ENCODE measurements at places on chromosomes 2 and 18.

DNA sequence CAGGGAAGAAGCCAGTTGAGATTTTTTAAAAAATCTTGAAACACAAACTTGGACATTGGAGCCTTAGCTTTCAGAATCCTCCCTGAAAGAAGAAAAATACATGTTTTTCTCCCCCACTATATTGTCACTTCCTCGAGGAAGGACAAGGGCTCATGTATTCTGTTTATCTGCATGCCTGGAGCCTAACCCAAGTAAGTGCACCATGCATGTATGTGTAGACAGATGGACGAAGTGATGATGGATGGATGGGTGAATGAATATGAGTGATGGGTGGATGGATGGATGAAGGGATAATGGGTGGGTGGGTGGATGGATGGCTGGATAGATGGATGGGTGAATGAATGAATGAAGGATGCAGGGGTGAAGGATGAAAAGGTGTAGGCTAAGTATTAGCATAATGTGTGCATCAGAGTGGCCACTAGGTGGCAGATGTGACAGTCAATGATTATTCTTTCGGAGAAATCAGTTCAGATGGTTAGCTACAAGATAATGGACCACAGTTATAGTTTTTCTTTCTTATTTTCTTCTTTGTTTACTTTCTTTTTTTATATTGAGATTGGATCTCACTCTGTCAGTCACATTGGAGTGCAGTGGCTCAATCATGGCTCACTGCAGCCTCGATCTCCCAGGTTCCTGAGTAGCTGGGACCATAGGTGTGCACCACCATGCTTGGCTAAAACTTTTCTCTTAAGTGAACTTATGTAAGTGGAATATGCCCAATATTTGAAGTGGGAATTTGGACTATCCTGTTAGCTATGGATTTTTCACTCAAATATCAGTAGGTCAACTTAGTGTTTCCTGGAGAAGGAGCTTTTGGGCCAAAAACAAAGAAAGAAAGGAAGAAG, 18.5 kb upstream of the CCDC93 start:
- ATAC-seq = peak; percentile 52

- ATAC-seq = no peak
Measured at GRCh38 chr2:204108330-204108751, 171.8 kb downstream of the ICOS start.

DNA sequence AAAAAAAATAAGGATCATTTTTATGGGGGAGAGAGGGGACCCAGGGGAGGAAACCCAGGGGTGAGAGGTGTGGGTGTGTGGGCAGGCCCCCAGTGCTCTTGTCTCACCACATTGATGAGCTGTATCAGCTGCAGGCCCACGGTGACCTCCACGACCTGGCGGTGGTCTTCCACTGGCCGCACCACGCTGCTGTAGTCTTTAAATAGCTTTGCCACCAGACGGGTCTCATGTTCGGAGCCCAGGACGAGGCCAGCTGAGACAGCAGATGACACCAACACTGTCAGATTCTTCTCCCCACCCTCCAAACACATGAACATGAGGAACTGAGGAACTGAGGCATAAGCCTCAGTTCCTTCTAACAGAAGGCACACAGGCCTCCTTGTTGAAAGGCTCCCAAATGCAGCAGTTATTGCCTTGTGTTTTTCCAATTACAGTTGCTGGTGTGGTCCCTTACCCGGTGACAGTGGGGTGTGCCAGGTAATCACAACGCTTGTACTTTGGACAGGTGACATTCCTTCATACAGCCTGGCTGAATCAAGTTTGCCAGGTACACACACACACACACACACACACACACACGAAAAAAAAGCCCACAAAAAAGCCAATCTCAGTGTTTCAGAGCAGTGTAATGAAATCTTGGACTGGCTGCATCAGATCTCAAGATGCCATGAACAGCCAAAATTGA, 4.7 kb downstream of the CHRNA1 start:
- no peak for ATAC-seq

DNA sequence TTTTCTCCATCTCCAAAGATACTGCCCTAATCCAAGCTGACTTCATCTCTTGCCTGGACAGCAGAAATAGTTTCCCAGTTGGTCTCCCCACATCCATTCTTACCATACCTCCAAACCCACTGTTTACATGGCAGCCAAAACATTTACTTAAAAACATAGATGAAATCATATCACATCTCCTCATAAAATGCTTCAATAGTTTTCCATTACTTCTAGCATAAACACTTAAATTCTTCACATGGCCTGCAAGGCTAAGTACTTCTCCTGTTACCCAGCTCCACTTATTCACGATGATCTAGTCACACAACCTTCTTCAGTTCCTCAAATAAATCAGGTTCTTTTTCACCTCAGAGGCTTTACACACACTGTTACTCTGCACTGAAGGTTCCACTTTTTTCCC, 185.8 kb upstream of the ACVR2A start:
- ATAC-seq = no peak

DNA sequence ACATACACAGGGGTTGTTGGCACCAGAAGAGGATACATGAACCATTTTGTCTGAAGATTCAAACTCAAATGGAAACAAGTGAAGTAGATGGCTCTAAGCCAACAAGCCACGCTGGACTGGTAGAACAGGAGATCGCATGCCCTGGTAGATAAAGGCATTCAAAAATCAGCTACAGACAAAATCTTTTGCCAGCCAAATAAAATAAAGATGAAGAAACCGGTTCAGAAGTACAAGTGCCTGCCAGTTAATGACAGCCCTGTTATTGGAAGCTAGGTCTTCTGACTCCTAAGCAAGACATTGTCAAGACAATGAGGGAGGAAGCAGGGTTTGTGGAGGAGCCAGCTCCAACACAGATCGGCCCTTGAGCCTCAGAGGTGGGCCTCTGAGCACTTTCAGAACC, 52.3 kb downstream of the EHD3 start:
- peak; percentile 68 for ATAC-seq

GRCh38 chr2:68317971-68318913, 1.5 kb downstream of the CNRIP1 start:
- ATAC-seq = no peak

DNA sequence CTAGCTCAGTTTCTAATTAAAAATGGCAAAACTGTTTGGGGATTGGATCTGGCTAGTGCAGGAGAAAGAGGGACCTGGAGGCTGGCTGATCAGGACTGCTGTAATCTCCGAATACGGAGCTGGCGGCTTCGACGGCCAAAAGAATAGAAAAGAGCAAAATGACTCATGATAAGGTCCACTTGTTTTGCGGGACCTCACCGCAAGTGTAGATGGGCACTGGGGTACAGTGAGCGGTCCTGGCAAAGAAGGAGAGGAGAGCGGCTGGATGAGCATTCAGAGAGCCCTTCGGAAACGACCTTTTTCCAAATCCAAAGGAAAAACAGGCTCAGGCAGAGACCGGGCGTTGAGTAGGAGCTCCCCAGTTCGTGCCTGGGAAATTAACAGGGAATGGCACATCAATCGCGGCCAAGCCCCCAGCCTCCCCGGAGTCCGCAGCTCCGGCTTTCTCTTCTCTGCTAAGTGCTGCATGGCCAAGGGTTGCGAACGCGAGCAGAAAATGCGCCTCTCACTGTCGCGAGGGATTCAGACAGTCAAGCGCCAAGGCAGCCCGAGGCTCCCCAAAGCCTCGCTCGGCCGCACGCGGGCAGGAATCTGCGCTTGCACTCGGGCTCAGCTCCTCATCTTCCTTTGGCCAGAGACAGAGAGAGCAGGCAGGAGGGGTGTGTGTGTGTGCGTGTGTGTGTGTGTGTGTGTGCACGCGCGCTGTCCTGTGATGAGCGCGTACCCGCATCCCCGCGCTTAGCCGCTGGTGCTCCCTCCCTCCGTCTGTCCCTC, 1.8 kb downstream of the DCC start:
- no peak for ATAC-seq

DNA sequence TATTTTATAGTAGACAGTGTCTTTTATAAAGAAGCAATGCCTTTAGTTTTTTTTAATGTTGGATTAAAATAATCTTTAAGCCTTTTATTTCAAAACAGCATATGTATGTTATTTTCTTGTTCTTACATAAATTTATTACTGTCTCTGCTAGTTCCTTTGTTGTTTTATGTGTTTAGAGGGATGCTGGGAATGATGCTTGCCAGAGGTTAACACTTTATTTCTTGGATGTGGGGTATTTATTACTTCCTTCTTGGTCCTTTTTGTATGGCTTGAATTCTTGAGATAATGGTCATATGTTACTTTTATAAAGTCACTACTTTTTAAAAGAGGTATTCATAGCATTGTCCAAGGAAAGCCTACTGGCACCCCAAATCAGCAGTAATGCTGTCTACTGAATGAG, 63.1 kb downstream of the ANKRD12 start:
- ATAC-seq = no peak

GRCh38 chr2:240013343-240013742, 11.8 kb downstream of the NDUFA10 start:
- ATAC-seq = no peak

DNA sequence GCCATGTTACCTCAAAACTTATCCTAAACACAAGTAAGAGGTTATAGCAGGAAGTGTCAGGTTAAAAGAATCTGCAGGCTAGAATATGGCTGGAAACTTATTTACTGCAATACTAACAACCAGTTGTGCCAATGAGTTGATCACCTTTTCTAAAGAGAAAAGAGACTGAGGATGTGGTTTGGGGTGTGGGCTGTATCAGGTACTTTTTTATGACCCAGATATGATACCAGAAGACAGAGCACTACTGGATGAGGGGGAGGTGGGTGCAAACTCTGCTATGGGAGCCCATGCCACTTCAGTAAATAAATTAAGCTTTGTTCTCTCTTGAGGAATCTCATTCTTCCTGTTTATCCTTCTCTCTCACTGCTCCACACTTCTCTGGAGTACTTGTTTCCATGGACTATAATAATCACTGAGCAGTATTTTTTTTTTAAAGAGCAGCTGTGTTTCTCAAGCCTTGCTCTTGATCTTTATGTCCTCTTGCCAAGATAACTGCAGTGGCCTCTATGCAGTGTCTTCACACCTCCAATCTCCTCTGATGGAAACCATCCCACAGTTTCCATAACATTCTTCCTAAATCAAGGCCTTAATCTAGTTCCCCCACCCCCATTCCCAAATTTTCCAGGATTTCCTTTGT, 51.2 kb upstream of the NOSTRIN start:
- no peak for ATAC-seq

GRCh38 chr2:26178746-26179436, 6.0 kb downstream of the GAREM2 start:
- ATAC-seq = peak; percentile 47

GRCh38 chr2:126699716-126700581, 44.0 kb downstream of the GYPC start:
- ATAC-seq = no peak

DNA sequence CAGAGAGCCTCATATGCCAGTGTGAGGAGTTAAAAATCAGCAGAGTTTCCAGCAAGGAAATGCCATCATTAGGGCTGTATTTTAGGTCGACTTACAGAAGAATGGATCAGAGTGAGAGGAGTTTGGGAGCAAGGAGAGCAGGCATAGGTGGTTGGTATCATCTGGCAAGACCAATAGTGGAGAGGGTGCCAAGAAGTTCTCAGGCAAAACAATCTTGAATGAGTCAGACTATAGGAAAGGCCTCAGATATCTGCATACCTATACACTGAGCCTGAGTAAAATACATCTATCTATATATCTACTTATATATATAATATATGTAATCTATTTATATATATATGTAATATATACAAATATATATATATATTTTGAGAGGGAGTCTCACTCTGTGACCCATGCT, 57.3 kb downstream of the TMEFF2 start:
- ATAC-seq = no peak

DNA sequence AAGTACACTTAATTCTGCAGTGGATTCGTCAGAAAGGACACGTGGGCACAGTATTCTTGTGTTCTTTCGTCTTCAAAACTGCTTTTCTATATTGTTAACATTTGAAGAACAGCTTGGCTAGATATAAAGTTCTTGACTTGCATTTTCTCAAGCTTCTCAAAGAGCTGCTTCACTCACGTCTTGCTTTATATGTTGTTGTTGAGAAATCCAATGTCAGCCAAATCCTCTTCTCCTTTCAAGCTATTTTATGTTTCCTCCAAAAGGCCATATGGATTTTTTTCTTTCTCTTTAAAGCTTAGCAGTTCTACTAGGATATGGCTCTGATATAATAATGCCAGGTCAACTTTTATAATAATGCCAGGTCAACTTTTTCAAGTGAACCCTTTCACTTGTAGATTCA, 65.5 kb upstream of the CYP1B1 start:
- no peak for ATAC-seq

DNA sequence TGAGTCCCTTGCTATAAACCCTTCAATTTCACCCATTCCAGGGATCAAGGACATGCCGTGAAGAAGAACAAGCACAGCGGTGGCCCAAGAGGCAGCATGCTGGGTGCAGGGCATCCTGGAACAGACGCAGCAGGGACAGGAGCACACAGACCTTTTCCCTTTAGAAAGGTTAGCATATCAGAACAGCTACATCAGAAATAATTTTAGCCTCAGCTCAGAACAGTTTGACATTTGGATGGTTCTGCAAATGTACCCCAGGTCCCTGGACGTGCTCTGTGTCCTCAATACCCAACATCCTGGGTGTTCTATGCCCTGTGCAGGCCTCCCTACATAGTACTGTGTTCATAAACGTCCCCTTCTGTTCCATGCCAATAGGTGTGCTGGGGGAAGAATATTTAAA, 80.4 kb downstream of the MYOM1 start:
- ATAC-seq = no peak

GRCh38 chr18:67290421-67290820, 226.1 kb downstream of the DSEL start:
- no peak for ATAC-seq

DNA sequence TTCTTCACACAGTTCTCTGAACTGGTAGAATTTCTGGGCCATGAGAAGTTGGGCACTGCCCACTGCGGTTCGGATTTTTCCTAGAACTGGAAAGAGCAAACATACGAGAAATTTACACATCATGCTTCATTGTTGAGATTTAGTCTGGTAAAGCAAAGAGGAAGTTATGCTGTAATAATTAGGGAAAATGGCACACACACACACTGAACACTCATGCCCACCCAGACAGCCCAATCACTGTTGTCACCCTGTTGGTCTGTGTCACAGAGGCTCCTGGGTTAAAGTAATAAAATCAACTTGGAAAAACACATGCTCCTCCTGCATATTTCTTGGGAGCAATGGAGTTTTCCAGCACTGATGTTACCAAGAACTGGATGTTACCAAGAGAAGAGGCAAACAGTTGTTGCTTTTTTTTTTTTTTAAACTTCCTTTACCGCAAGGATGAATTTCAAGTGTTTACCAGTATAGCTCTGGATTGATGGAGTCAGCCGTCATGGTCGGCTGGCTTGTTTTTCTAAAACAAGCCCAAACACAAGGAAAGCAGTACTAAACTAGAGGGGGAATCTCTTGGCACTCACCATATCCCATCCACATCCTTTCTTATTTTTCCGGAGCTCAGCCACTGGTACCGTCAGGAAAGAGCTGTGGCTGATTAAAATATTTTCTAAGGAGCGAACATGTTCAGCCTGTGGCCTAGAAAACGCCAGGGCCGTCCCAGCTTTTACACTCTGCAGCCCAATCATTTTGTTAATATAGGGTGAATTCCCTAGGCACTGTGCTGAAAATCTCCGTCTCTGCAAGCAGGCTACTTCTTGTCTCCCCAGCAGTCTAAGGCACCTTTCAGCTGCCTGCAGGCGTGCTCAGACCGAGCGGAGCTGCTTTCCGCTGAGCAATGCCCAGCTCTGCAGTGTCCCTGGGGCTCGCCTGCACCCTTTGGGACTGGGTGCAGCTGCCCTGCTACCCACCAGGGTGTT, 58.9 kb downstream of the TGIF1 start:
- peak; percentile 70 for ATAC-seq

Data from esophagus mucosa (tissue), 1 donor.